Breast epithelium (tissue), 4 donors: ENCODE measurements at places on chromosomes 7 and 10. TPM values are rescaled to one million over a fixed set of nuclear protein-coding genes. Genes with fewer than 3 reads are reported as not detected.

GRCh38 chr7:142459551-142459963 lies 201.7 kb upstream of the PRSS58 start:
- H3K36me3 ChIP-seq, result no peaks in the 10 kb centered on the region
- peak; percentile 31 for DNase-seq

GRCh38 chr10:15252396-15252795 lies 83.9 kb upstream of the NMT2 start:
- no peaks in the 10 kb centered on the region for H3K36me3 ChIP-seq
- no peak overlapping the region for H3K4me3 ChIP-seq
- H3K4me1 ChIP-seq, result no peaks in the 10 kb centered on the region
- H3K27me3 ChIP-seq, result no peaks in the 10 kb centered on the region
- H3K27ac ChIP-seq, result no peak overlapping the region

The ECHDC3 gene
- 132 TPM for total RNA-seq

DNA sequence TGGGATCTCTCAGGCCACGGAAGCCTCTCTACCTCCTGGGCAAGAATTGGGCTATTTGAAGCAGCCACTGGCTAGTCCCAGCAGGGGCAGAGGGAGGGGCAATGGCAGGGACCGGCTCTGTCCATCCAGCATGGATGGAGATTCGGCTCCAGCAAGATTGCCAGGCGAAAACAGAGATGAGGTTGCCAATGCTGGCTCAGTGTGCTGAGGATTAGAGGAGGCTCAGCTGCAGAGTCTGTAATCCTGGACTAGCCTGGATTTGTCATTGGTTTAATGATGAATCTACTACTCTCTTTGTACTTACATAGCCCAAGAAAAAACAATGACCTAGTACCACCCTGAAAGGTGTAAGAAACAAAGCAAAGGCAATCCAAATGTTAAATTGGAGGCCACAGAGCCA lies 112.2 kb upstream of the PDCD4 start:
- no peaks in the 10 kb centered on the region for H3K4me1 ChIP-seq
- DNase-seq, result no peak
- H3K27me3 ChIP-seq, result no peaks in the 10 kb centered on the region
- H3K27ac ChIP-seq, result peak overlapping the region; percentile 27

- H3K27me3 ChIP-seq, result no peaks in the 10 kb centered on the region
- no peaks in the 10 kb centered on the region for H3K36me3 ChIP-seq
- no peak for DNase-seq
- H3K4me1 ChIP-seq, result no peaks in the 10 kb centered on the region
- H3K4me3 ChIP-seq, result no peak overlapping the region
These were observed 48.9 kb downstream of the VOPP1 start for GRCh38 chr7:55523366-55523765.

DNA sequence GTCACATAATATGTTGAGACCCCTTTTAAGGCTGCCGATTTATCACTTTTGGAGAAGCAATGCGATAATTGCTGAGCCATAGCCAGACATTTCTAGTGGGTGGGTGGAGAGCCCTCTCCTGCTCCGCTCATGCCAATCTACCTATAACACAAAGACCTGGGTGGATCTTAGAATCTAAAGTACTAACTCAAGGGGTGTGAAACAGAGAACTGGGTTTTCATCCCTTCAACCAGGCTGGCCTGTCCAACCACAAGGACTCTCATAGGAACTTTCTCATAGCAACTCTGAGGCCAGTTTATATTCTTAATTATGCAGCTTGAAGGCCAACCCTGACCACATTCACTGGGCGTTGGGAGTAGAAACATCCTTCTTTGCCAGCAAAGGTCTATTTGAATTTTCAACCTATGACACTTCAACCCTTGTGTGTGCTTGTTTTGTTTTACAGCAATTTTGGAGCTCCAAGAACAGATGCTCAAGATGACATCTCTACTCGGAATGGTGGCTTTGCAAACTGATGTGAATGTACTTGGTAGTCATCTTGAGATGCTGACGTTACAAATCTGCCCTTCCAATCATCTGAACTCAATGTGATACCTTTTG lies 1198.2 kb upstream of the AUTS2 start:
- no peaks in the 10 kb centered on the region for H3K27me3 ChIP-seq
- no peak overlapping the region for H3K4me3 ChIP-seq
- H3K4me1 ChIP-seq, result no peaks in the 10 kb centered on the region
- no peak overlapping the region for H3K27ac ChIP-seq

DNA sequence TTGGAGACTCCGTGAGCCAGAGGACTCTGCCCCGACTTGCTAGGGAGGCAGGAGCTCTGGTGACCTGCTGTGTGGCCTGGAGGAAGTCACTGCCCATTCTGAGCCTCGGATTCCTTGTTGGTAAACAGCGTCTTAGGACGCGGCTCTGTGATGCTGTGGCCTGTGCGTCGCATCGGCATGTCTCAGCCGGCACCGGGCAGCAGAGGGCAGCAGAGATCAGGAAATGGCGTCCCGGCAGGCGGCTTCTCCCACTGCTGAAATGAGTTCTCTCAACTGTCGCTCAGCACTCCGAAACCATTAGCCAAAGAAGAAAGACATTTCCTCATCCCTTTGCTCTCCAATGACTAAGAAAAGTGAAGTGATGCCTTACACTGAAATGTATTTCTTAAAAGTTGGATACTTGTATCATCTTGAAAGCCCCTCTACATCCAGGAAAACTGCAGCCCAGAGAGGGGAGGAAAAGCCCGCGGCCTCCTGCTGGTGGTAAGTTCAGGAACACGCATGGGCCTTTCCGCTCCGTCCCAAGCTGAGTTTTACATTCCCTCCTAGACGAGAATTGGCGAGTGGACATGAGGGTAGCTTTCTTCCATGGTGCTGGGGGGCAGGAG lies 91.7 kb downstream of the WDR11 start:
- DNase-seq, result peak; percentile 87
- no peaks in the 10 kb centered on the region for H3K4me1 ChIP-seq
- H3K4me3 ChIP-seq, result peak overlapping the region; percentile 15
- no peak overlapping the region for H3K27ac ChIP-seq
- no peaks in the 10 kb centered on the region for H3K36me3 ChIP-seq
- no peaks in the 10 kb centered on the region for H3K27me3 ChIP-seq

The HOXA7 gene
- total RNA-seq, result 4.6 TPM

DNA sequence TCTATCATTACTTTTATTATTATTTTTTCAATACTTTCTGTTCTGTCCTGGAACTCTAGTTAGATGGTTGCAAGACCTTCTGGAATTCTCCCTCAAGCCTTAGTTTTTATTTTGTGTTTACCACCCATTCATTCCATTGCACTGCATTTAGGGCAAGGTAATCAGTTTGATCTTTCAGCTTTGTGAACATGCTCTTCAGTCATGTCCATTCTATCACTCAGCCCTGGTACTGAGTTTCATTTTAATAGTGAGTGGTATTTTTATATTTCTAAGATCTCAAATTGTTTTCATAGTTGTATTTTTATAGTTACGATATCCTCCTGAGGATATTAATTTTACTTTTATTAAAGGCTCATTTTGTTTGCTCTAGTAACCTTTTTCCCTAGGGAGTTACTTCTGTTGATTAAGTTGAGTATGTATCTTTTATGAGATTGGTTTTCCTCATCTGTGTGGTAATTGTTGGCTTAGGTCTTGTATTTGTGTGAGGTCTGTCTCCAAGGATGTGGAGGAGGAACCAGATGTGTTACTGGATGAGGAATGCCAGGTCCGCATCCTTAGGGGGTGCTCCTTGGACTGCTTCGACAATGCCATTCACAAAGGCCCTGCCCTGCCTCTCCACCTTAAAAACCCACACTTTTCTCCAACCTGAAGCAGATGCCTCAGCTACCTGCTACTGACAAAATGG lies 46.7 kb upstream of the RAB18 start:
- H3K27me3 ChIP-seq, result no peaks in the 10 kb centered on the region
- H3K4me3 ChIP-seq, result no peak overlapping the region
- no peaks in the 10 kb centered on the region for H3K4me1 ChIP-seq
- H3K27ac ChIP-seq, result no peak overlapping the region
- DNase-seq, result no peak

DNA sequence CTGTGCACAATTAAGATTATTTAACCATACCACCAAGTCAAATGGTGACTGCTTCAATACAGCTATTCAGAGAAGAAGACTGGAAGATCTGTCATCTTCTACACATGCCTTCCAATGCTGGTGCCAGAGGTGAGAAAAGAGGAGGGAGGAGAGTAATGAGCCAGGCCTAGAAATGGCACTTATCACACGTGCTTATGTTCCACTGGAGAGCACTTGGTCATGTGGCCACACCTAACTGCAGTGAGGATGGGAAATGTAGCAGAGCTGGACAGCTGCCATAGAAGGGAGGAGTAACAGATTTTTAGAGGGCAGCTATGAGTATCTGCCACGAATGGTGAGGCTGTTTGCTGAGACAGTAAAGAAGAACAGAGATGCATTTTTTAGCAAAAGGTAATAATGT lies 77.1 kb downstream of the MPLKIP start:
- no peak overlapping the region for H3K4me3 ChIP-seq
- H3K27ac ChIP-seq, result no peak overlapping the region
- H3K36me3 ChIP-seq, result no peaks in the 10 kb centered on the region
- no peaks in the 10 kb centered on the region for H3K27me3 ChIP-seq

- peaks cover 4% of the 10 kb centered on the region for H3K27me3 ChIP-seq
- no peak overlapping the region for H3K4me3 ChIP-seq
- H3K36me3 ChIP-seq, result no peaks in the 10 kb centered on the region
- H3K27ac ChIP-seq, result no peak overlapping the region
- H3K4me1 ChIP-seq, result no peaks in the 10 kb centered on the region
These were observed 174.8 kb upstream of the MKI67 start for GRCh38 chr10:128301051-128301450.

The AFAP1L2 gene
- total RNA-seq, result 20.0 TPM

- no peak overlapping the region for H3K4me3 ChIP-seq
- no peaks in the 10 kb centered on the region for H3K36me3 ChIP-seq
- no peaks in the 10 kb centered on the region for H3K4me1 ChIP-seq
- no peak overlapping the region for H3K27ac ChIP-seq
- DNase-seq, result no peak
- H3K27me3 ChIP-seq, result peaks cover 5% of the 10 kb centered on the region
These were observed 65.8 kb upstream of the FRMD4A start for GRCh38 chr10:14396411-14397048.

GRCh38 chr10:20898866-20899535 lies 1.9 kb upstream of the NEBL start:
- no peak for DNase-seq
- H3K4me3 ChIP-seq, result no peak overlapping the region
- H3K27ac ChIP-seq, result no peak overlapping the region

GRCh38 chr10:124353091-124353815 lies 65.5 kb downstream of the OAT start:
- H3K4me1 ChIP-seq, result peaks cover 3% of the 10 kb centered on the region
- no peaks in the 10 kb centered on the region for H3K27me3 ChIP-seq
- H3K36me3 ChIP-seq, result no peaks in the 10 kb centered on the region
- no peak overlapping the region for H3K4me3 ChIP-seq
- H3K27ac ChIP-seq, result no peak overlapping the region

DNA sequence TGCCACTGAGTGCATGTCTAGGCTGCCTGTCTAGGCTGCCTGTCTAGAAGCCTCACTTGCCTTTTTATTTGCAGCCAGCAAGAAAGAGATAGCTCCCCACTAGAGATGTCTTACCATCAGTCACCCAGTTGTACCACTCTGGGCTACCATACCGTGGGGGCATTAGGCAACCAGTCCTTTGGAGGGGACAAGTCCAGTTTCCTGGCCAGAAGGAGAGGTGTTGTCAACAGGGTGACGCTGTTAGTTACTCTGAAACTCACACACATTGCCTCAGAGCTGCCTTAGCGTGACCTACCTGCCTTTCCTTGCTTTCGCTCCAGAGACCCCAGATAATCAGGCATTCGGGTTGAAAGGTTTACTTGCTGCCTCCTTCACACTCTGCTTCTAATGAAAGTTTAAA lies 155.4 kb downstream of the CELF2 start:
- H3K27ac ChIP-seq, result no peak overlapping the region
- H3K4me3 ChIP-seq, result no peak overlapping the region
- H3K36me3 ChIP-seq, result no peaks in the 10 kb centered on the region
- no peaks in the 10 kb centered on the region for H3K4me1 ChIP-seq

The POU6F2 gene
- not detected for total RNA-seq

The INSYN2A gene
- 5.9 TPM for total RNA-seq

- no peaks in the 10 kb centered on the region for H3K27me3 ChIP-seq
- peak; percentile 83 for DNase-seq
- no peaks in the 10 kb centered on the region for H3K36me3 ChIP-seq
- no peaks in the 10 kb centered on the region for H3K4me1 ChIP-seq
- H3K4me3 ChIP-seq, result peak overlapping the region; percentile 62
These were observed 73.9 kb downstream of the CXCL12 start for GRCh38 chr10:44310762-44311562.

The MOGAT3 gene
- not detected for total RNA-seq

The DPYSL4 gene
- total RNA-seq, result 2.3 TPM

DNA sequence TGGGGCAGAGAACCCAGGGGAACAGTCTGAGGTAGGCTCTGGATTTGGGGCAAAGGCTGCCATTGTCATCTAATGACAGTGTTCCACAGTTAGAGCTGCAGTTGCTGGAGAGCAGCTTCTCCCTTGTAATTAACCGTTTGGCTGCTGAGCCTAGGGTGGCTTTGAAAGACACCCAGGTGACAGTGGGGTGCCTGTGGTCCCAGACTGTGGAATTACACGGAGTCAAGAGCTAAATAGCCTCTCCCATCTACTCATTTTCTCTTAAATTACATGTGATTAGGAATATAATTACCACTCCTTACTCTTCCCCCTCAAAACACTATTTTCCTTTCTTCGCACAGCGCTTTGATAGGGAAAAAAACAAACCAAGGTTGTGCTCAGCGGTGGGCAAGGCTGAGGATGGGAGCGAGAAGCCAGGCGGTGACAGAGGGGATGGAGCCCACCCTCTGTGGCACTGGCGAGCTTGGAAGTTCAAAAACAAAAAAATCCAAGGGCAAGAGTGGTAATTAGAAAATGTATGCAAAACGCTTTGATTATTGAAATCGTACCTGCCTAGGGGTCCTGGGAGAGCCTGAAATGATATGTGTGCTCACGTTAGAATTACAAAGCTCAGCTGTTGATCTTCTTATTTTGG lies 44.1 kb downstream of the BAMBI start:
- no peaks in the 10 kb centered on the region for H3K27me3 ChIP-seq
- DNase-seq, result no peak
- H3K36me3 ChIP-seq, result no peaks in the 10 kb centered on the region
- no peaks in the 10 kb centered on the region for H3K4me1 ChIP-seq
- H3K27ac ChIP-seq, result no peak overlapping the region

DNA sequence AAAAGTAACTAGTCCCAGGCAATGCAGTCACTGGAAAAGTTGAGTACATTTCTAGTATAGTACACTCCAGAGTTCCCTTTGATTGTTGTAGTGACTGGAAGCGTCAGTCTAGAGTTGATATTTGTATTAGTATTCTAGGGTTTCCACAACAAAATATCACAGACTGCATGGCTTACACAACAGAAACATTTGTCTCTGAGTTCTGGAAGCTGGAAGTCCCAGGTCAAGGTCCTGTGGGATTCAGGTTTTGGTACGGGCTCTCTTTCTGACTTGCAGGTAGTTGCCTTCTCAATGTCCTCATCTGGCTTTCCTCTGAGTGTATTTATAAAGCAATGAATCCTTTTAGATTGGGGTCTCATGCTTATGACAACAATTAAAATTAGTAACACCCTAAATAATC lies 1119.1 kb upstream of the PHF14 start:
- no peak overlapping the region for H3K27ac ChIP-seq
- DNase-seq, result no peak
- no peaks in the 10 kb centered on the region for H3K36me3 ChIP-seq
- H3K4me3 ChIP-seq, result no peak overlapping the region
- H3K27me3 ChIP-seq, result no peaks in the 10 kb centered on the region

The BTBD16 gene
- total RNA-seq, result not detected

- DNase-seq, result no peak
- H3K36me3 ChIP-seq, result no peaks in the 10 kb centered on the region
- H3K27ac ChIP-seq, result no peak overlapping the region
- H3K4me1 ChIP-seq, result no peaks in the 10 kb centered on the region
- peaks cover 10% of the 10 kb centered on the region for H3K27me3 ChIP-seq
These were observed 99.9 kb downstream of the TRIL start for GRCh38 chr7:28858206-28858605.

GRCh38 chr7:144668503-144668902 lies 167.3 kb downstream of the TPK1 start:
- no peak overlapping the region for H3K4me3 ChIP-seq
- no peak for DNase-seq
- no peak overlapping the region for H3K27ac ChIP-seq
- H3K4me1 ChIP-seq, result no peaks in the 10 kb centered on the region
- H3K36me3 ChIP-seq, result no peaks in the 10 kb centered on the region
